Renal cortical epithelial cell (primary cell): ENCODE measurements at places on chromosomes 4 and X. TPM values are rescaled to one million over a fixed set of nuclear protein-coding genes. Genes with fewer than 3 reads are reported as not detected.
A peak's percentile ranks its signal among the peaks of the same experiment; 100 is the strongest.

GRCh38 chr4:121666091-121666679 lies 30.6 kb downstream of the ANXA5 start:
- no peak for DNase-seq

XAGE1B gene
- not detected in 2 replicates for total RNA-seq

- no peak for DNase-seq
Measured at GRCh38 chr4:173835903-173836302, 305.9 kb upstream of the HAND2 start.

DNA sequence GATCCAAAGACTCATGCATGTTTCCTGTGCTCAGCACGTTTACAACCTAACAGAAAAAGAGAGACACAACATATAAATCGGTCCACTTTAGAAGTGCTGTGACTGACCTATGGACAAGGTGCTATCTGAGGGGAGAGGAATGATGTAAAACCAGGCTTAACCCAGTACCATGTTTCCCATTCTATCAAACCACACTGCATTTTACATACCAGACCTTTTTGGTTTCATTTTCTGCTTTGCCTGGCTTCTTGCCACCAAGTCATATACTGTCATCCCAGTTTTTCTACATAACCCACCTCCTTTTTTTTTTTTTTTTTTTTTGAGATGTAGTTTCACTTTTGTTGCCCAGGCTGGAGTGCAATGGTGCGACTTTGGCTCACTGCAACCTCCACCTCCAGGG lies 82.2 kb downstream of the KLF8 start:
- no peak for DNase-seq

MAGEB17 gene
- total RNA-seq = not detected in 2 replicates

DNA sequence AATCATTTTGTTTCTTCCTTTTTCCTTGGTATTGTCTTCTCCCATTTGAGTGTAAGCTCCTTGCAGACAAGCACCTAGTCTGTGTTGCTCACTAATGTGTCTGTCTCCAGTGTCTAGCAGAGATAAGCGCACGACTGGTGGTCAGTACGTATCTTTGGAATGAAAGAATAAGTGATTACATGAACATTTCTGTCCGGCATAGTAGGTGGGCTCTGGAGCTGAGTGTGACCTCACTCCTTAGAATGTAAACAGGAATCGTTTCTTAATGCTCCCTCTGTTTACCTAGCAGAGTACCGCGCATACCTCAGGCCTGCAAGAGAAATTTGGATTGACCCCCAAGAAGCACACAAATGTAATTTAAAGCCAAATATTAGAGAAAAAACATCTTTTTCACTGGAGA lies 235.4 kb downstream of the MAML3 start:
- DNase-seq = no peak

GRCh38 chrX:1262369-1262768 lies 6.2 kb upstream of the CSF2RA start:
- DNase-seq = no peak

DNA sequence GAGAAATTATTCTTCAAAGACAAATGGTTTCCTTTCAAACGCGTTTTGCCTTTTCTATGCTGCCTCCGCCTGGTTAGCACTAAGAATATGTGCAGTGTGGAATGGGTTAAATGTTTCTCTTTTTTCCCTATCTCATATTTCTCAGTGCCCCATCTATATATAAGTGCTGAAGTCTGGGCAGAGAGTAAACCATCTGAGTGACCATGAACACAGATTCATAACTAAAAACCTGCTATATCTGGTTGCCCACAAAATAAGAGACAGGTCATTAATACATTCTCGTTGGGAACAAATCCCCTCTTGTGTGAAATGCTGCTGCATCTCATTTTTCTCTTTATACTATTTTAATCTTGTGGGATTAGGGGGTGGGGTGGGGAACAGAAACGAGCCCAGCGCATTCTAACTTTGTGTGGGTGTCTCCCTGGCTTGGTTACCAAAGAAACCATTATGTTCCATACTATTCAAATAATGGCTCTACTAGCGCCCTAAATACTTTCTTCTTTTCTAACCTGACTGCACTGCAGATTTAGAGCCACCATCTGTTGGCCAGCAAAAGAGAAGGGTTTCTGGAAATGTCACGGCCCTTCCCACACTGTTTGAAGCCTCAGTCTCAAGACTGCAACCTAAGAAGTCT lies 42.2 kb upstream of the PTCHD1 start:
- no peak for DNase-seq

DNA sequence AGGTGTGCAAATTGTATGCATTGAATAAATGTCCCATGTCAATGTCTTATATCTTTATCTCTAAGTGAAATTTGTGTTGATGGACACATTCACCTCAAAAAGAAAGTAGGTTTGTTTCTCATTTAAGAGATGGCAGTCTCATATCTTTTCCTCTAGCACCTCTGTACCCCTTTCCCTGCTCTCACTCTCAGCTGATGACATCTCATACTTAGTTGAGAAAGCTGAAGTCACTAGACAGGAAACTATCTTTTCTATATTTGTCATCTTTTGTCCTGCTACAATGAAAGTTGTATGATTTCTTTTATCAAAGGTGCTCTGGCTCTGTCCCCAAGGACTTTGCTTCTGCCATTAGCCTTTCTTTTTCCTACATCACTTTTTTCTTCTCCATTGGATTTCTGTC lies 84.0 kb upstream of the GRPR start:
- no peak for DNase-seq

DNA sequence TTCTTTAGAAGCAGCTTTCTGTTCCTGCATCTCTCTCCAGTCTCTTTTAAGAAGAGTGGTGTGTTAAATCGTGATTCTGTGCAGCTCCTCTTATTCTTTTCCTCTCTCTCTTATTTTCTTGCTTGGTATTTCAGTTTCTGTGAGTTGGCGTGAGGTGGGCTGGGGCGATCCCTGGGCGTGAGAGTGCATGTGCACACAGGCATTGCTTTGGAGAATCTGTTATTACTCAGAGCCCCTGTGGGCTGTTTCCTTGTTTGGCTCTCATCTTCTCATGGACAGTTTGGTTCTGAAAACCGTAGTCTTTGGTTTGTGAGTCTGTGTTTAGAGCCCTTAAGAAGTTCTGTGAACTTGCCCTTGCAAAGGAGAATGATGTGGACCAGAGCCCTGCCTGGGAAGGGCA lies 97.2 kb upstream of the CLNK start:
- no peak for DNase-seq

- peak; percentile 36 for DNase-seq
Measured at GRCh38 chrX:115533485-115533884, 27.5 kb upstream of the PLS3 start.

TIMP1 gene
- total RNA-seq = 41.0 and 123 TPM in 2 replicates

DNA sequence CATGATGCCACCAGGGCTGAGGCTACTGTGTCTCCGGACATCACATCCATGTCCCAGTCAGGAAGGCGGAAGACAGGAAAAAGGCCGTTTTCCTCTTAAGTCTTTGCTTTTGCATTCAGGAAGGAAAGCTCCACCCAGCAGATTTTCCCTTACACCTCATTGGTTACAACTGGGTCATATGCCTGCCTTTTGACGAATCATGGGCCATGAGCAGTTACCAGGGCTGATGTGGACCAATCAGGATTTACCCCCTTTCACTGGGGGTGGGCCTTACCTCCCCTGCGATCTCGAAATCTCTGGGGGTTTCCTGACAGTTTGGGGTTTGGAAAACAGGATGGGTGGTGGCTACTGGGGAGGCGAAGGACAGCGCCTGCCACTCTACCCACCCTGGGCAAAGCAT lies 52.5 kb upstream of the GRPEL1 start:
- DNase-seq = no peak

GRCh38 chrX:134683351-134684005 lies 25.2 kb upstream of the PLAC1 start:
- no peak for DNase-seq

- DNase-seq = no peak
Measured at GRCh38 chr4:5574386-5574785, 134.0 kb downstream of the EVC2 start.

DNA sequence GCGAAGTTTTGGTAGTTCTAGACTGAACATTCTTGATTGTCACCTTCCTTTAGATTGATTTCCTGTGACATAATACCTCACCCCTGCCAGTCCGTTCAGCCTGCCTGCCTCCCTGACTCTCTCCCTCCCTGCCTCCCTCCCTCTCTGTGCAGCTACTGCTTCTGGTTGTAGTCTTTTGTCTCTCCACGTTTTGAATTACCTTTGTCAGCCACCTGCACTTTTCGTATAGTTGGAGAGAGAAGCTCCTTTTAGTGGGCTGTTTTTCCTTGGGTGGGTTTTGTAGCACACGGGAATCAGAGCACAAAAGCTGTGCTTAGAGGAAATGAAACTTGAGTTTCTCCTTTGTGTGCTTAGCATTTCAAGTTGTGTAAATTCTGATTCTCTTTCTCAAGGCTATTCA lies 32.6 kb upstream of the MSMO1 start:
- no peak for DNase-seq

GRCh38 chrX:48649102-48649501 lies 34.5 kb upstream of the WAS start:
- DNase-seq = no peak

DNA sequence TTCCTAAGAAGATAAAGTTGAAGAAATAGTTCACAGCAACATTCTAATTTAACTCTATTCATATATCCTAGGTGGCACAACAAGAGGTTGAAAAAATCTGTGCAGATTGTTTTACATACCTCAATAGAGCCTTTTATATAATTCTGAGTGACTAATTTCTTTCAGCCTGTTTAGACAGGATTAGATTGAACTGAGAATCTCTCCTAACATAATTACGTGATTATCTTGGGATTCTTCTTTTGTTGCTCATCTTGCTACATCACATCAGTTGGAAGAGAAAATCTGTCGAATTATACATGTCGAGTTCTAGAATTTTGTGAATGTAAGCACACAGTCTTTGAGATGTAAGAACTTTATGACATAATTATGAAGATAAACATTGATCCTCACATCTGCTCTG lies 1873.7 kb upstream of the IGFBP7 start:
- no peak for DNase-seq

GRCh38 chrX:16479206-16479869 lies 170.6 kb upstream of the S100G start:
- peak; percentile 83 for DNase-seq

BBS7 gene
- 27.3 and 31.6 TPM in 2 replicates for total RNA-seq

DNA sequence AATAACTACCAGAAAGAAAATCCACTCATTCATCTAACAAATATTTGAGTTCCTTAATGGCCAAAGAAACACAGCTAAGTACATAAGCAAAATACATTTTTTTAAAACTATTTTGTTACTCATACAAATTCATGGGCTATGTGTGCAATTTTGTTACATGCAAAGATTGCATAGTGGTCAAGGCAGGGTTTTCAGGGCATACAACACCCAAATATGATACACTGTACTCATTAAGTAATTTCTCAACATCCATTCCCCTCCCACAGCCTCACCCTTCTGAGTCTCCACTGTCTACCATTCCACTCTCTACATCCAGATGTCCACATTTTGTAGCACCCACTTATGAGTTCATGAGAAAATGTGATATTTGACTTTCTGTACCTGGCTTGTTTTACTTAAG lies 58.2 kb downstream of the BRWD3 start:
- DNase-seq = no peak

DNA sequence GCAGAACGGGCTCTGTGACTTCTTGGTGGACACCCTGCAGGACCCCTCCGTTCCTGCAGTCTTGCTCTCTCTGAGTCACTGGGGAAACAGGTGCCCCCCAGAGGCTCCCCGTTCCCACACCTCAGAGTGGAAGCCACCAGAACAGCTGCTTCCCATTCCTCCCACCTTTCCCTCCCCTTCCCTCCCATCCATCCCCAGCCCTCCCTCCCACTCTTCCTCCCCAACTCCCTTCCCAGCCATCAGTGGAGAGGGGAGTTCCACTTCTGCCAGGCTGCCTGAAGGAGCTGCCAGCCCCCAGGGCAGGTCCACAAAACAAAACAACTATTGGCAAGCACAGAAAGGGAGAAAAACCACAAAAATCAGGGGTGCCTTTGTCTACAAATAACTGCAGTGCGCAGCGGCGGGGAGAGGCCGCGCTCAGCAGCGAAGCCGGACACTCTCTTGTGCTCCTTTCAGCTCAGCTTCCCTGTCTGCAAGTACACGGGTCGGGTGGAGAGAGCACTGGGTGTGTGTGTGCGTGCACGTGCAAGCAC lies 8.1 kb downstream of the SSR4 start:
- no peak for DNase-seq

EOLA1 gene
- 15.6 and 15.8 TPM in 2 replicates for total RNA-seq

GRCh38 chr4:186002853-186003252 lies 66.1 kb upstream of the TLR3 start:
- DNase-seq = no peak

- no peak for DNase-seq
Measured at GRCh38 chrX:44264936-44265335, 78.5 kb downstream of the EFHC2 start.

DNA sequence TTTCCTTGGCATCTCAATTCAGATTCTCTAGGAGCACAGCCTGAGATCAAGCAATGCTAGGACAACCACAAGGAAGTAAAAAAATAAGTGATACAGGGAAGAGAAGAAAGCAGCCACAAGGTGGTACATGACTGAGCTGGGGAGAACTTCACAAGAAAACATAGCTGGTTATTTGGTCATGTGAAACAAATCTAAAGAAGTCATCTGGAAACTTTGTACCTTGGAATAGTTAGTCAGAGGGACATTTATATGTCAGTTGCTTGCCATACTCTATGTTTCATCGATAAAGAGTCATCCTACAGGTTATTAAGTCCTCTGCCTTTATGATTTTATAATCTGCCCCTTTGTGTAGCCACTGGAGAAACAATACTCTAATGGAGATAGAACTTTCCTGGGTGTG lies 575.1 kb downstream of the IL15 start:
- DNase-seq = no peak

RNF150 gene
- 2.1 and 15.5 TPM in 2 replicates for total RNA-seq

DNA sequence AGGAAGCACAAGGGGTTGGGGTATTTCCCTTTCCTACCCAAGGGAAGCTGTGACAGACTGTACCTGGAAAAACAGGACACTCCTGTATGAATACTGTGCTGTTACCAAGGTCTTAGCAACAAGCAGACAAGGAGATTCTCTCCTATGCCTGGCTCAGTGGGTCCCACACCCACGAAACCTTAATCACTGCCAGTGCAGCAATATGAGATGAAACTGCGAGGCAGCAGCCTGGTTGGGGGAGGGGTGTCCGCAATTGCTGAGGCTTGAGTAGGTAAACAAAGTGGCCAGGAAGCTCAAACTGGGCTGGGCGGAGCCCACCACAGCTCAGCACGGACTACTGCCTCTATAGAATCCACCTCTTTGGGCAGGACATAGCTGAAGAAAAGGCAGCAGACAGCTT lies 197.7 kb downstream of the INPP4B start:
- DNase-seq = no peak

DNA sequence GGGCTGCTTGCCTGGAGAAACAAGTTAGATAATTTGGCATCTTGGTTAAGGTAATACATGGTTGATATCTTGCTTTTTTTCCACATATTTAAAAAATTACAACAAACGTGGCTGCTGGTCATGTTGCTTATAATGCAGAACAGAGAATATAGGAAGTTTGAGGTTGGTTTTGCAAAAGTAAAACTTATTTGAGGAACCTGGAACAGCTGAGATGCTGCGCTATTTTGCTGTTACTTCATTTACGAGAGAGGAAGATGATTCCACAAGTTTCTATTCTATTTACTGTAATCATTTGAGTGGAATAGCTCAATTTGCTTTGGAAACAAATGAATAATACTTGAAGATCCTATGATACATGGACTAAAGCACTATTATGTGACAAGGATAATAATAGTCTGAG lies 118.9 kb downstream of the TMA16 start:
- DNase-seq = no peak

GRCh38 chr4:181541396-181541795 lies 701.8 kb upstream of the TENM3 start:
- no peak for DNase-seq
